ENCODE measurements at places on chromosomes 12 and 14.

- no peak for DNase-seq
Observed at GRCh38 chr12:115946092-115946491, 331.4 kb downstream of the MED13L start.

DNA sequence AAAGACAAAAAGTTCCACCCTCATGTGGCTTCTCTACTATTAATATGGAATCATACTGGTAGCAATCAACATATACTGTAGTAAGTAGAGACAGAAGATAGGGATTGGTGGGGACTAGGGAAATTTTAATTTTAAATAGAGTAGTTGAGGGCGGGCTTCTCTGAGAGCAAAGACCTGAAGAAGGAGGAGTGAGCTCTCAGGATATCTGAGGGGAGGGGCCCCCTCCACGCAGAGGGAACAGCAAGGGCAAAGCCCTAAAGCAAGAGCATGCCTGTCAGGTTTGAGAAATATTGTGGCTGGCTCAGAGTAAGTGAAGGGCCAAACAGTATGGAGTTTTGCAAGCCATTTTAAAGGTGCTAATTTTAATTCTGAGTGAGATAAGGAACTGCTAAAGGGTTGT lies 64.3 kb downstream of the PCNX1 start:
- DNase-seq, result no peak

DNA sequence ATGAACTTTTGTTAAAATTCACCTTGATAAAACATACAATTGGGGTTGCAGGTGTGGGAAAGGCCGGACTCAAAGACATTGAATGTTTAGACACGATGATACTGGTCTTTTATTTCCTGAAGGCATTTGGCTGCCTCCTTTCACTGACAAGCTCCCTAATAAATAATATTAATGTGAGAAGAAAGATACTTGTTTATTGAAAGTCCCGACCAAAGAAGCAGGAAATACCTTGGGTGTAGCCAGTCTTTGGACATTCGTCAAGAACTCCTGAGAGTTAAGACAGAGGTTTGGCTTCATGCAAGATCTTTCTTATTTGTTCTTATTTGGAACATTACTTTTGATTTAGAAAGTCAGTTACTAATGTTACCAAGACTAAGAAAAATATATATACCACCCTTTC lies 1133.8 kb upstream of the SEL1L start:
- no peak for DNase-seq

GRCh38 chr14:21220874-21221477 lies 48.3 kb downstream of the HNRNPC start:
- no peak for DNase-seq

DNA sequence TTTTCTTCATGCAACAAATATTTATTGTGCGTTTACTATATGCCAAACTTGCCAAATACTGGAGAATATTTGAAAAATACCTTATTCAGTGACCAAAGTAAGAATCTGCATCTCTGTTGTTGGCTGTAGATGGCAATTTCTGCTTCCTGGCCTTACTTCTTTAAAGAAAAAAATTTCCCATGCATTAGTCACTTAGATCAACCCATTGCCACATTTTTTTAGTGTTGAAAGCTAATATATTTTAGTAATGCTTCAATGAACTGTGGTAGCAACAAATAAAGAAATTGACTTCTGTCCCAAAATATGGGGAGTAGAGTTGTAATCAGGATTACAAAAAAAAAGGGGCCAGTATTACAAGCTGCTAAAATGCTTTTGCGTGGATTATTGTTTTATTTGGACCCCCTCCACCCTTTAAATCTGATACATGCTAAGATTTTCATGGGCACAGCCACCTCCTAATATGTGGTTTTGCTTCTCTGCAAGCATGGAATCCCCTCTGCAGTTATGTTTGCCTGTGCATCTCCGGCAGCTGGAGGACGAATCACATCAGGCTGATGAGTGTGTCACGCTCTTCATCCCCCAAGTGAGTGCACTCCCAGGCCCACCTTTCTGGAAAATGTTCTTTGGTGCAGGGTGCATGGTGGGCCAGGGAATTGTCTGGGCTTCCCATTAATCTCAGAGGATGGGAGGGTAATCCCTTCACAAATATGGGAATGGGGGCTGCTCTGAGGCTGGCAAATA lies 38.1 kb upstream of the PTCSC3 start:
- no peak for DNase-seq

- DNase-seq, result peak; percentile 55
Observed at GRCh38 chr12:91811481-91812287, 334.0 kb downstream of the BTG1 start.

- no peak for DNase-seq
Observed at GRCh38 chr12:53082637-53083175, 3.5 kb upstream of the SPRYD3 start.

- DNase-seq, result no peak
Observed at GRCh38 chr12:51904951-51905470, 2.3 kb upstream of the ACVRL1 start.
